ENCODE measurements at places on chromosomes 5 and 9. TPM values are rescaled to one million over a fixed set of nuclear protein-coding genes. Genes with fewer than 3 reads are reported as not detected.

STRBP gene
- total RNA-seq, result 67.1 TPM

RIGI gene
- total RNA-seq, result 16.6 TPM

LRRC19 gene
- total RNA-seq, result not detected

- no peak for DNase-seq
These were observed 39.1 kb upstream of the FLT4 start for GRCh38 chr5:180688330-180689070.

GRCh38 chr9:115015018-115015635, 84.7 kb upstream of the TNFSF8 start:
- peak; percentile 42 for DNase-seq

GRCh38 chr9:36018891-36019720, 17.6 kb upstream of the RECK start:
- no peak for DNase-seq
